ENCODE measurements at places on chromosomes 2 and 18.

GRCh38 chr2:147033044-147033443, 811.8 kb upstream of the ACVR2A start:
- DNase-seq = no peak

GRCh38 chr2:241014224-241014623, 15.8 kb downstream of the SNED1 start:
- no peak for DNase-seq

DNA sequence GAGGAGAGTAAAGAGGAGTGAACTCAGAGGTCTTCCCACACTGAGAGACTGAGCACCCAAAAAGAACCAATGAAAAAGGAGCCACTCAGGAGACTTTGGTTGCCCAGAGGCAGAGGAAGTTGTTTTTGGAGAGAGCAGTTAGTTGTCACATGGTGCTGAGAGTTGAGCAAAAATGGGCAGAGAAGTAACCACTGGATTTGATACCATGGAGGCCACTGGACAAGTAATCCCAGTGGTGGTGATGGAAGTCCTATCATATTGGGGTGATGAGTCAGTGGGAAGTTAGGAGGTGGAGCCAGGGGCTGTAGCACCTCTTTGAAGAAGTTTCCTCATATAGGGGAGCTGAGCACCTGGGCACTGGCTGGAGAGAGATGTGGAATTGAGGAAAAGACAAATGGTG, 235.8 kb downstream of the TPGS2 start:
- DNase-seq = no peak

- no peak for DNase-seq
These were observed 76.0 kb downstream of the CBLN2 start for GRCh38 chr18:72468021-72468710.

- DNase-seq = no peak
These were observed 537.2 kb upstream of the DCC start for GRCh38 chr18:51802569-51803428.

DNA sequence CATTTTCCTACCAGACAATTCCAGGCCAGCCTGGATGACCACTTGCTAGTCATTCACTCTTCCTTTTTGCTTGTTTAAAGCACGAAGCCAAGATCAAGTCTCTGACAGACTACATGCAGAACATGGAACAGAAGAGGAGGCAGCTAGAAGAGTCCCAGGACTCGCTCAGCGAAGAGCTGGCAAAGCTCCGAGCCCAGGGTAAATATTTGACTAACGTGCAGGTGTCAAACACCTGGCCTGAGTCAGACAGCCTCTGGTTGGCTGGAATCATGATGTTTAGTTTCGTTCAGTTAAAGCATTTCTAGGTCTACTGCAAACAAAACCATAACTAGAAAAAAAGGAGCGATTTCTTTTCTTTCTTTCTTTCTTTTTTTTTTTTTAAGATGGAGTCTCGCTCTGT, 44.2 kb upstream of the LYPD6B start:
- no peak for DNase-seq

GRCh38 chr2:37471994-37472393, 127.6 kb downstream of the QPCT start:
- DNase-seq = no peak

DNA sequence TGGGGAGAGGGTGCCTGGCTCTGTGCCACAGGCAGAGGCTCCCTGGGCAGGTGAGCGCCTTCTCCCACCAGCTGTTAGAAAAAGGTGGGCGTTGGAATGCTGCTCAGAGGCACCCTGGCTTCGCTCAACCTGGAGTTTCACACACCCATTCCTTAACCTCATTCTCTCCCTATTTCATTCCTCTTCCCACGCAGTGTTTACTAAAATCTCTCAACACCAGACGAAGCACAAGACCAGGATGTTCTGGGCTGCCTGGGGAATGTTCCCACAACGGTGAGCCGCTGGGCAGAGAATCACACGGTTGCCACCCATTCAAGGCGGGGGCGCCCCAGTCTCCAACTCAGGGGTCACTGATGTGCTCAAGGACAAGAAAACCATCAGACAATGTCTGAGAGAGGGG, 64.5 kb downstream of the TGFA start:
- DNase-seq = no peak

DNA sequence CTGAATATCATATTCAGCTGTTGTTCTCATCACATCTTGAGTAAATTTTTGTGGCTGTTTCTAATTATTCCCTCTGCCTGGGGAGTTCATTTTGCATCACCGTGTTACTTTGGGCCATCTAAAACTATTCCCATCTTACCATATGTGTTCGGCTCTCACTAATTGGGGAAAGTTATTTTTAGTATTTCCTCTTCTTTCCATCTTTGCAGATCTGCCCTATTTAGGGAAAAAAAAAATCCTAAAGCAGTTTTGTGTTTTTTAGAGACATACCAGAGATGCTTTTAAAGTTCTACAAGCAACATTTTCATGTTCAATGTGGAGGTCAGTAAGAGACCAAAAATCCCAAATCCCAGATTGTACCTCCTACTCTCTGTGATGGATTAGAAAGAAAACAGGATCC, 111.3 kb upstream of the NDUFV2 start:
- DNase-seq = no peak

DNA sequence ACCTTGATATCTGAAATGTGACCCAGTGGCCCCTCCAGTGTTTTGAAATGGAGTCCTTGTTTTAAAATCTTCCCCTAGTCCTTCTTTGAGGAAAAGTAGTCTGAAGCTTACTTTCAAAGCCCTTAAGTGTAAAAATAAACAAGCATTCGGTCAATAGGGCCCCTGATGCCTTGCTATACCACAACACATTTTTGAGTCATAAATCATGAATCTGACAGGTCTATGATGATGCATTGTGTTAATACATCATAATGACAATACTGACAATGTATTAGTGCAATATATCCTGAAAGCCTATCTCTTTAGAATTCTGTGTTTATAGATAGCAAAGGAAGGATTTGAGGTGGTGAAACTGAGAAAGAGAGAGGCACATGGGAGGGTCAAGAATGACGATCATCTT, 464.2 kb downstream of the MEIS1 start:
- DNase-seq = no peak

- no peak for DNase-seq
These were observed 296.0 kb upstream of the MC4R start for GRCh38 chr18:60668583-60668982.

DNA sequence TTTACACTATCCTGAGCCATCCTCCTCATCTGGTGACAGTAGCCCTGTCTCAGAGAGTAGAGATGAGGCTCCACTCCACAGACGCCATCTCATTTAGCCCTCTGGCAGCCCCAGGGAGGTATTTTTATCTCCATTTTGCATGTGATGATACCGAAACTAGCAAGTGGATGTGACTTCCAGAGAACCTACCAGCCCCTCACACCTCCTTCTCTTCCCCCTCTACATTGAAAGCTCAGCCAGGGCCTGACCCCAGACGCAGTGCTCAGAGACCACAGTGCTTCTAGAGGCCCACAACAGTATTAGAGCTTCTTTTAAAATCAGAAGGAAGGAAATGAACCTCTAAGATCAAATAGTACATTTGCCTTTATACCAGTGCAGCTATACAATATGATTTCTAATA, 8.3 kb downstream of the GYPC start:
- DNase-seq = peak; percentile 11

DNA sequence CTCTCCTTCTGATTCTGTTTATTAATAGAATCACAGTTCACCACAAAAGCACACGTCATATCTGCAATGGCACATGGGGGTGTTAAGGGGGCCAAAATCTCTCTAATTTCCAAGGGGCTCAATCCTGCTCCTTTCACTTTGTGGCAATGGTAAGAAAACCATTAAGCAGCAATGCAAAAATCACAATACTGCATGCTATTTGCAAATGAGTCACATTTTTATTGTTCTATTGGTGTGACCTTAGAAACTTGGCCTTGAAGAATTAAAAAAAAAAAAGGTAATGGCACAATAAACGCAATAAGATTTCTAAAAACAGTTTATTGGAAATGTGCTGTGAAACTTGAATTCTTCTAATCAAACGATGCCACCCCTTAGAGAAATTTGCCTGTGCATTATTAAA, 251.5 kb downstream of the ZNF521 start:
- DNase-seq = no peak

DNA sequence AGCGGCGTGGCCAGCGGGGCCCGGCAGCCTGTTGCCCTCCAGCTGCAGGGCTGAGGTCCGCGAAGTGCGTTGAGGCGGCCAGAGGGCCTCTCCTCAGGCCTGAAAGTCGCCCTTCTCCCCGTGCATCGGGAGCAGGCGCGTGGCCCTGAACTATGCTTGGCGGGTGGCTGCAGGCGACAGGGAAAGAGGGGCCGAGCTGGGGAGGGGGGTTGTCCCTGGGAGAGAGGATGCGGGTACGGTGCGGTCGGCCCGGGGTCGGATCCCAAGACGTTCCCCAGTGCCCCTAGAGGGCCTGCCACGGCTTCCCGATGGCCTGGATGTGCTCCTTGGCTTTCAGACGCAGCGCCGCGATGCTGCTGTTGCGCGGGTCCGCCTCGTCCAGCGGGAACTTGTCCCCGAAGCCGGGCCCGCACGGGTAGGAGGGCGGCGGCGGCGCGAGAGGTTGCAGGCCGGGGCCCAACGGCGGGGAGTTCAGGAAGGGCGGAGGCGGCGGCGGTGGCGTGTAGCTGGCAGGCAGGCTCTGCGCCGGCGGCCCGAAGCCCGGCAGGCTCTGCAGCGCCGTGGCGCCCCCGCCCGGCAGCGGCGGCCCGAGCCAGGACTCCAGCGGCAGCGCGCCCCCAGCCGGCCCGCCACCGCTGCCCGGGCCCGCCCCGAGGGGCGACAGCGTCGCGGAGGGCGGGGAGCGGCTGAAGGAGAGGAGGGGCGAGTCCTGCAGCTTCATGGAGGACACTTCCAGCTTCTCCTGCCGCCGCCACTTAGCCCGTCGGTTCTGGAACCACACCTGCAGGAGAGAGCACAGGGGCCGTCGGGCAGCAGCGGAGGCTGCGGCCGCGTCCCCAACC, 4.3 kb downstream of the RAX start:
- no peak for DNase-seq

GRCh38 chr2:205439621-205440020, 242.7 kb upstream of the NRP2 start:
- DNase-seq = no peak

DNA sequence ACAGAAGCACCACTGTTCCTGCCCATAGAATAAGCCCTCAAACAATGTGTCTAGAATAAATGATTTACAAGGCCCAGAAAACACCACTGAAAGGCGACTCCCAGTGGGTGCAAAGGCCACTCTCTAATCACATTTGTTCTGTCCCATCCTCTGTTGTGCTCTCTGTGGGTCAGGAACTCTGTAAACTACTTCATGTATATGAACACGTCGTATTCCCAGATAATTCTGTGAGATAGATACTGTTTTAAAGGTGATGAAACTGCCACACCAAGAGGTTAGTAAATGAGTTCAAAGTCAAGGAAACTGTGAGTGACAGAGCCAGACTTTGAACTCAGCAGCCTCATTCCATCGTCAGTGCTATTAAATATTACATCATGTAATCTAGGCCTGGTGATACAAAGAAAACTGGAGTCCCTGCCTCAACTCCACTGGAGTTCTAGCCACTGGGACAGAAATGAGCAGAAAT, 269.7 kb upstream of the DCC start:
- no peak for DNase-seq

GRCh38 chr2:161133366-161133765, 26.9 kb upstream of the TANK start:
- DNase-seq = no peak

- no peak for DNase-seq
These were observed 21.7 kb upstream of the CCDC88A start for GRCh38 chr2:55441280-55441892.

GRCh38 chr2:67399144-67399543, 2.0 kb downstream of the ETAA1 start:
- DNase-seq = no peak

DNA sequence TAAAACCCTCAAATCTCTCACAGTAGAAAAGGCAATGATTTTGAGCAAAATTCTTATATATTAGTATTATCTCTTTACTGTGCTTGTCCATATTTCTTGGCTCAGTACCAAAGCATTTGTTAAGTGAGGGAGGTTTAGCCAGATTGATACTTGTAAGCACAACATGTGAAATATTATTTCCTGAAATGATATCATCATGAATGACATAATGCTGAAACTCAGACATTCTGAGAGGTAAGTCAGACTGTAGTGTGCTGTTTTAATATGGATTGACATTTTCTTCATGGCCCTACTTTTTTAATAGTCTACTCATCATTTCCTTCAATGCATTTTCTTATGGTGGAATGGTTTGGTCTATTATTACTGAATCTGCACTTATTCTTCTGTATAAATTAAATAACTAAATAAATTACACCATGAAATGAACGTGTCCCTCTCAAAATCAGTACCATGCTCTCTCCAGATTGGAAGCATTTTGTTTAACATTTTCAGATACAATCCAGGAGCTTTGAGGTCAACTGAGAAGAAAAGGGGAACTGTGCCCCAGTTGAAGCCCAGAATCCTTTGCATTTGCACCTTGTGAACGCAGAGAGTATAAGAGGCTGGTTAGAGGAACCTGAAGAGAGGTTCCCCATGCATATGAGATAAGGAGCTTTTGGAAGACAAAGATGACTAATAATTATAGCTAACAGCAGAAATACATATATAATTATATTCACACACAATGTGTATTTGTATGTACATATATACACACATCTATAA, 50.1 kb upstream of the CRACDL start:
- no peak for DNase-seq

- DNase-seq = no peak
These were observed 96.7 kb upstream of the SIX3 start for GRCh38 chr2:44844651-44845270.

GRCh38 chr2:38552259-38552658, 50.5 kb downstream of the HNRNPLL start:
- no peak for DNase-seq

- DNase-seq = no peak
These were observed 62.3 kb downstream of the ADCY3 start for GRCh38 chr2:24857746-24858145.

- no peak for DNase-seq
These were observed 434.9 kb downstream of the ZEB2 start for GRCh38 chr2:144085016-144085415.

DNA sequence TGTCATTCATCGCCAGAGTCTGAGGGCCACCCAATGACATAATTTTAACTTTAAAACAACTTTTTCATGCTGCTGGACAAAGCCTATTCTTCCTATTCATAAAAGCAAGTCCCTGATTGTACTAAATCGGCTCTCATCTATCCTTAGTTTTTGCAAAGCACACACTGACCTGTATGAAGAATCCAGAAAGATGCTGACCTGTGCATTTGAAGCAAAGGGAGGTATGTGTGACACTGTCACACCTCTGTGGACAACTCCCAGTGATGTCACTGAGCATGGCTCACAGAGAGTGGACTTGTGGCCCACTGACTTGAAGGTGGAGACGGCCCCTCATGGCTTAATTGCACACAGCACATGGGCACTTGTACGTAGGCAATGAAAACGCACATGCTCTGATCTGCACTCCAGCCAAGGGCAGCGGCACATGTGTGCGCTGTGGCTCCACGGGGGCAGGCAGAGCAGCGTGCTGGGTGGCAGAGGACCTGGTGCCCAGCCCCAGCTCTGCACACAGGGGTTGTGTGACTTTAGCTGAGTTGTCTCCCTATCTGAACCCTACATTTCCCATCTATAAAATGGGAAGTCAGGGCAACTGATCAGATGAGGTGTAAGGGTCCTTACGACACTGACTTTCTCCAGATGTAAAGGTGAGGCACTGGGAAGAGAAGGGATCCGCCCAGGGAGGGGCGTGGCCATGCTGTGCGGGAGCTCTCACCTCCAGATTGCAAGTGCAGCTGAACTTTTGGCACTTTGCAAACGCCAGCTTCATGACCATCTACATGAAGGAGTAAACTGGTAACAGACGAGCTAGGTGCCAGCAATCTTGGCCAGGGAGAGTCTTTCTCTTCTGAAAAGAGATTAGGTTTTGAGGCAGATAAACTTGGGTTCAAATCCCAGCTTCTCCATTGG, 14.3 kb upstream of the ODC1 start:
- DNase-seq = no peak

Data from CD4-positive, alpha-beta T cell treated with Interleukin-6 at 100 ng/mL for 8 hours (primary cell).